ENCODE measurements at places on chromosomes 5 and 9.

DNA sequence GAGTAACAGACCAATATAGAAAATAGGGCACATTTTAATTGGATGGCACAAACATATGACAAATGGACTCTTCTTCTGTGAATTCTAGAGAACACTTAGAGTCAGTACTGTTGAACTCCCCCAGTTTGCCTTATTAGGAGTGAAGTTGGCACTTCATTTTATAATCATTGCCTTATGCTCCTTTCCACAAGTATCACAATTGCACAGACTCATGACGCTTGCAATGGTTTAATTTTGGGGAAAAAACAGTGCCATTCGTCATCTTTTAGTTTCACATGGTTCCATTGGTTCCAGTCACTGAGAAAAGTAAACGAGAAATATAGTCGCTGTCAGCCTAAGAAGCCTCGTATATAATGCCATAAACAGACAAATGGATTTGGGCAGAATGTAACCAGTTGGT lies 71.2 kb downstream of the LURAP1L start:
- no peak for DNase-seq

DNA sequence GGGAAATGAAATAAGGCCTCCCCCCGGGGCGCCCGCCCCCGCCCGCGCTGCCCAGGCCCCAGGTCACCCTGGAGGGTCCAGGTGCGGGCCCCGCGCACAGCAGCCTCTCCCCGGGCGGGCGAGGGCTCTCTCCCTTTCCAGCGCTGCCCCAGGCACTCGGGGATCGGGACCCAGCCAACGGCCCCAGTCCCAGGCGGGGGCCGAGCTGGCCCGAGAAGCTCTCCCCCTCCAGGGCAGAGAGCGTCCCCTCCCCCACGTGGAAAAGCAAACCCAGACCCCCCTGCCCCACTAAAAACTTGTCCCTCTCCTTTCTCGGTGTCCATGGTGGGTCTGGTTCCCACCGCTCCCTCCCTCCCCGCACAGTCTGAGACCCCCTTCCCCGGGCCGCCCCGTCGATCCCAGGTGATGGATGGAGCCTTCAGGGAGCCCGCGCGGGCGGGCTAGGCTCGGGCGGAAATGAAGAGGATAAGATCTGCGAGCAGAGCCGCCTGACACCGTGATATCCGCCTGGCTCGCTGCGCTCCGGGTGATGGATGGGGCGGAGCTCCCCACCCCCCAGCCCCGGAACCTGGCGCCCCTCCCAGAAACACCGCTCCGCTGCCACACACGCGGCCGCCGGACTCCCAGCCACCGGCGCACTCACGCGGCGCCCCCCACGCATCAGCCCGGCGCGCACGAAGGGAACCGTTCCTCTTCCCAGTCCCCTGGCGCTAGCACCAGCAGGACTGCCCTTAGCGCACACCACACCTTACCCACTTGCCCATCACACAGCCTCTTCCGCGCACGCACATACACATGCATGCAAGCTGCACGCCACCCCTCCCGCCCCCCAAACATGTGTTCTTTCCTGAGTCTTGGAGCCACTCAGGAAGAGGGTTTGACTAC lies 81.7 kb upstream of the ZBTB43 start:
- peak; percentile 33 for DNase-seq

DNA sequence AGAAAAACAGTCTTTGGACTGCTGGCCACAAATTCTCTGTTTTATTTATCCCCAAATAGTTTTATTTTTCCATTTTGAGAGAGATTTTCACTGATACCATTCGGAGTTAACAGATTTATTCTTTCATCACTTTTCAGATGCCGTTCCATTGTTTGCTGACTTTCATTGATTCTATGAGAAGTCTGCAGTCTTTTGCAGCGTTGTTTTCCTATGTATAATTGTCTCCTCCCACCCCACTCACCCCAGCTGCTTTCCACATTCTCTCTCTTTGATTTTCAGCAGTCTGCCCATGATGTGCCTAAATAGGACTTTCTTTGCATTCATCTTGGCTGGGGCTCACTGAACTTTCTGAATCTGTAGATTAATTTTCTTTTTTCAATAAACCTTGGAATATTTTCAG lies 107.6 kb downstream of the C9orf50 start:
- DNase-seq = no peak

- peak; percentile 28 for DNase-seq
Measured at GRCh38 chr5:5409151-5409810, 13.2 kb upstream of the ICE1 start.

- no peak for DNase-seq
Measured at GRCh38 chr9:110776221-110776620, 107.6 kb downstream of the MUSK start.

DNA sequence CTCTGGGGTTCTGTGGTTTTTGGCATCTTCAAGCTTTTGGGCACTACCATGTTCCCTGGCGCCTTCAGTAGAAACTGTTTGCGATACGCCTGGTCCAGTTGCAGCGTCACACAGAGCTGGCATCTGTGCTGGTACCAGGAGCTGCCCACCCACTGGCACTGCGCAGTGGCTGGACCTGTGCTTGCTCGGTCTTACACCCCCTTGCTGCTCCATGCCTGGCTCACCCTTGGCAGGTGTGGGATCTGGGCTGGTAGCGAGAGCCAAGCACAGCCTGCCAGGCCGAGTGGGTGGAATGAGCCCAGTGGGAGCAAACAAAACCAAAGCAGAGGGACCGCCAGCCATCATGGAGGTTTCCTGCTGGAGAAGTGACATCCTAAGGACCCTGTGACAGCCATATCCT lies 170.2 kb upstream of the IRX2 start:
- no peak for DNase-seq

DNA sequence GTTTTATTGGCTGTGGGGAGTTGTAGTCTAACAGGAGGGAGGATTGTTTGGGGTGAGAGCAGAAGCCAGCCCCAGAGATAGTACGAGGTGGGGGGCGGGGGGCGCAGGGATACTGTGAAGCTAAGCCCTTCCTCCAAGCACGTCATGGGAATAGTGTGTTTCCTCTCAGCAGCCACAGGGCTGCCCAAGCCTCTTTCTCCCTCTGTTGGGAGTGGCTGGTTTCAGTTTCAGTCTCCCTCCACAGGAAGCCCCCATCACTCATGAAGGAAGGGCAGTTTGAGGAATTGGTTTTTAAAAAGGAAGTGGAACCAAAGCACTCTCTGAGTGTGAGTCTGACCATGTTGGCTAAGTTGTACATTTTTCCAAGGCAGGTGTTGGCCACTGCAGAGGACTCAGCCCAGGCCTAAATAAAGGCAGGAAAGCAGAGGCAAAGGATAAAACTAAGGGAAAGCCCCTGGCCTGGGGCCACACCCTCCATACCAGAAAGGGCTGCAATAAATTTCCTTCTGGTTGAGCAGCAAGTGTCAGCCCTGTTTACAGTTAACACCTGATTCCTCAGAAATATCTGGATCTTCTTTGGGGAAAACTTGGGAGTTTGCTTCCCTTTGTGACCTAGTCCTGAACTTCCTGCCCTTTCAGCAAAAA lies 3.2 kb downstream of the RAB24 start:
- peak; percentile 58 for DNase-seq

DNA sequence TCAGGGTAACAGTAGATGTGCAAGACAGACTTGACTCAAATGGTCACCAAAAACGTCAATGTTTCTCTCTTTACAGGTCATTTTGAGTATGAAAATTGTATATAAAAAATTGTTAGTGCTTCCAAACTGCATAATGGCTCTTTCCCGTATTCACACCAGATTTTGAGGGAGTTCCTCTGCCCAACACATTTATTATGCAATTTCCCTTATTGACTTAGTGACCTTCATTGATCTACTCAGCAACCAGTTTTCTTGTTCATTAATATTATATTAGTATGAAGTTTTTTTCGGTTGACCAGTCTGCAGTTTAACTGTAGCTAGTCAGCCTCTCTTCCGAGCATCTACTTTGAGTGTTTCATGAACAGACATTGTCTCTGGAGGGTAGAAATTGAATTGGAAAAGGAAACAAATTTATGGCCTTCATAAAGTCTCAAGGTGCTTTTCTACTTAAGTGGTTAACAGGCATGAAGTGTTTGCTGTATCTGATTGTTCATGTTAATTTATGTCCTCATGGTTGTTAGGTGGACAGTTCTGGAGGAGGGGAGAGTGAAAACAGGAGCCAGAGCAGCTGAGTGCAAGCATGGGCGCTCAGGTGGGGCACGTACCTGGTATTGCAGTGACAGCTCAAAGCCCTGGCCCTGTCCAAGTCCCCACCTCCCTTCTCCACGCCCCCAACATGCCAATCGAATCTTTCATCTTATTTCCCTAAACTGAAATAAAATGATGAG lies 240.2 kb downstream of the RFK start:
- DNase-seq = no peak

DNA sequence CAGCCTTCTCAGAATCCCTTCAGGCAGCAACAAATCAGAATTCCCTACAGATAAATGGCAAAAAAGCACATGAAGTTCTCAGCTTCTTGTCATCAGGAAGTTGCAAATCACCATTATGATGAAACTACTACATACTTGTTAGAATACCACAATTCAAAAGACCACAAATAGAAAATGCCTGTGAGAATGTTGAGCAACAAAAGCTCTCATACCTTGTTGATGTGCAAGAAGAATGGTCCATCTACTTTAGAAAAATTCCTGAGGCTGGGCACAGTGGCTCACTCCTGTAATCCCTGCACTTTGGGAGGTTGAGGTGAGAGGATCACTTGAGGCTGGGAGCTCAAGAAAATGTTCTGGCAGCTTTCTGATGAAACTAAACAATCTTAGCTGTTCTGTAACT lies 278.1 kb downstream of the ICE1 start:
- DNase-seq = no peak

DNA sequence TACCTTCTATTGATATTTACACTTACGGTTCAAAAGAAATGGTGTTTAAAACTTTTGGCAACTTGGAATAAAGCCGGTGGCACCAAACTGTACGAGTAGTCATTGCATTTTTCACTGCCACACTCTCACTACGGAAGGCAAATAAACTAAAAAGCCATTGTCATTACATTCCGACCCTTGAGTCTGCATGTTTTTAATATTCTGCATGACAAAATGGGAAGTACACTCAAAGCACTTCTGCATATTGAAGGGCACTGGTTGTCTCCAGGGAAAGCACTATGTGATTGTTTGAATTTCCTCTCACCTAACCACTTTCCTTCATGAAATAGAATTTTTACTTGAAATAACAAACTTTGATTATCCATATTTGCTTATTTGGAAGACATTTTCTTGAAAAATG lies 426.3 kb downstream of the CETN3 start:
- DNase-seq = no peak

- DNase-seq = no peak
Measured at GRCh38 chr5:118224546-118224945, 763.8 kb downstream of the DTWD2 start.

- no peak for DNase-seq
Measured at GRCh38 chr9:97866300-97866699, 13.3 kb downstream of the FOXE1 start.

- no peak for DNase-seq
Measured at GRCh38 chr5:66013397-66013796, 87.0 kb downstream of the ERBIN start.

GRCh38 chr5:145587710-145588109 lies 247.4 kb downstream of the PRELID2 start:
- DNase-seq = peak; percentile 92

DNA sequence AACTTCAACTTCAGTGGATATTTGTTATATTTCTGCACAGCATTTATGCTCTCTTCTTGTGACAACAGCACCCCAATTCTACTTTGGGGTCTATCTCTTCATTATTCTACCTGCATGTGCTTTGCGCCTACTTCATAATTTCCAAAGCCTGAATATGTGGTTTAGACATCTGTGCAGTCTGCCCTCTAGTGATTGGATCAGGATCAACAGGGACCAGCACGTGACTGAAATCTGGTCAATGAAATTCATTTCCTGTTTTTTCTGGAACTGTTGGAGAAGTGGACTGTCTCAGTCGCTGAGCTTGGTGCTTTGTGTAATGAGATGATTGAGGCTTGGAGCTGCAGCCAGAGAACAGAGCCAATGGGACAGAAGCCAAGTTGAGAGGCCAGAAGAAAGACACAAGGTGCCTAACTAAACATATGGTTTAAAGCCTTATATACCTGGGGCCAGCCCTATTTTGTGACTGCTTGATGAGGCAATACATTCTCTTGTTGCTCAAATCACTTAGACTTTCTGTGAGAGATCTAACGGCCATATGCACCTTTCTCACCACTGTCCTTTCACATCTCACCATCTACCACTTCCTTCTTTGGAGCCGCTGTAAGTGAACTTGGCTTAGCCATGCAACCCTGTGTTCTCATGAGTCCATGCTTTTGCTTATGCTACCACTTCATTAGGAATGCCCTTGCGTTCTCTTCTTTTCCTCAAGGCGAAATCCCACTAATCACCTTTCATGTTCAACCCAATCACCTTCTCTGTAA lies 68.8 kb upstream of the PPP2R2B start:
- DNase-seq = peak; percentile 20

DNA sequence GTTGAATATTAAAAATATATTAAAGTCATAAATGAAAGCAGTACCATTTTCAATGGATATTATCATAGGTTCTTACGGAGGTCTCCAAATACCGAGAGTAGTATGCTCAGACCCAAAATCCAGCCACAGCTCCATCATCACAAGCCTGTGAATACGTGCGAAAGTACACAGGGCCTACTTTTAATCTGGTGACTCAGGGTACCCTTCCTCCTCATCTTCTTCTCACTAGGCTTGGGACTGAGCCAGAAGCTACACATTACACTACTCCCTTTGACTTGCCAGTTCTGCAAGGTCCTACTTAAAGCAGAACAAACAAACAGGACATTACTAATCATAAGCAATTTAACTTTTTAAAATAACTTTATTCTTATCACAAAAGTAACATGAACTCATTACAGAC lies 7.6 kb upstream of the RIC1 start:
- DNase-seq = peak; percentile 93

- DNase-seq = no peak
Measured at GRCh38 chr9:114083666-114084065, 5.6 kb upstream of the AMBP start.

GRCh38 chr9:35869621-35870216 lies 482 bp downstream of the OR13J1 start:
- DNase-seq = no peak

GRCh38 chr5:132729896-132730295 lies 7.5 kb downstream of the KIF3A start:
- DNase-seq = no peak
